Mesendoderm (in vitro differentiated cells): ENCODE measurements at places on chromosomes 6 and 20.

DNA sequence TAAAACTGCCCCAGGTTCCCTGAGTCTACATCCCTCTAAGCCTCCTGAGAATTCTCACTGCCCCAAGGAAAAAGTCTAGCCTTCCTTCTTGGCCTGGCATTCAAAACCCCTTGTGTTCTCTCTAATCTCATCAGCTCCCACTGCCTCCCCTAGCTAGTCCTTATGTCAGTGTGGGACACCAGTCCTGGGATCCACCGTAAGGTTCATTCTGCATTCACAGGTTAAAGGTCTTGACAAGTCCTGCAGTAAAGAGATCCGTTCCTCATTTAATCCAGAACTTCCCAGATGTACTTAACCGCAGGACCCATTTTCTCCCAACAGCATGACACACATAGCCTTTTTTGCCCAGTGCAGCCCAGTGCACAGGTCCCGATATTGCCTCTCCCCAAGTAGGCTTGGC, 11.6 kb downstream of the MAPK13 start:
- no peaks in the 10 kb centered on the region for H3K27me3 ChIP-seq
- H3K4me1 ChIP-seq: no peaks in the 10 kb centered on the region
- H3K36me3 ChIP-seq: no peaks in the 10 kb centered on the region
- no peak overlapping the region for H3K27ac ChIP-seq
- no peak overlapping the region for H3K4me3 ChIP-seq

DNA sequence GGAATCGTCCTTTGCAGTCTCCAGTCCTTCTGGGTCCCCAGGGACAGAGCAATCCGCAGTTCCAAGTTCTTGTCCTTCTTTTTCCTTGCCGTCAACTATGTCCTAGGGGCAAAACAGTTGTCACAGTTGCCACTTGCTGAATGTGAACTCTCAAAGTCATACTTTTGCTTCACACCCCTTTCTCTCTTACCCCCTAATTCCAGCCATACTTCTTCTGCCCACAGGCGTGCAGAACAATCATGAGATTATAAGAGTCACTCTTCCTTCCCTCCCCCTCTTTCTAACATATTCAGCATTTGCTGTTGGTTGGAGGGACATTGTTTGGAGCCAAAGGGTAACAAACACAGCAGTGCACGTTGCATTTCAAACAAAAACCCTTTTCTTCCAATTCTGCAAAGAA, 74.4 kb downstream of the BCAS1 start:
- no peak overlapping the region for H3K27ac ChIP-seq
- no peaks in the 10 kb centered on the region for H3K27me3 ChIP-seq
- H3K36me3 ChIP-seq: no peaks in the 10 kb centered on the region

GRCh38 chr20:48877304-48877703, 44.2 kb upstream of the ARFGEF2 start:
- peaks cover 7% of the 10 kb centered on the region for H3K4me1 ChIP-seq
- no peaks in the 10 kb centered on the region for H3K27me3 ChIP-seq
- H3K4me3 ChIP-seq: no peak overlapping the region
- DNase-seq: no peak

- no peak overlapping the region for H3K27ac ChIP-seq
- H3K4me1 ChIP-seq: no peaks in the 10 kb centered on the region
- H3K27me3 ChIP-seq: no peaks in the 10 kb centered on the region
- H3K4me3 ChIP-seq: no peak overlapping the region
These were observed 129.6 kb downstream of the TAF4 start for GRCh38 chr20:61935926-61936700.

- H3K27me3 ChIP-seq: no peaks in the 10 kb centered on the region
- H3K27ac ChIP-seq: no peak overlapping the region
- no peak for DNase-seq
- no peaks in the 10 kb centered on the region for H3K36me3 ChIP-seq
These were observed 3.2 kb downstream of the ACTR5 start for GRCh38 chr20:38751360-38751976.

DNA sequence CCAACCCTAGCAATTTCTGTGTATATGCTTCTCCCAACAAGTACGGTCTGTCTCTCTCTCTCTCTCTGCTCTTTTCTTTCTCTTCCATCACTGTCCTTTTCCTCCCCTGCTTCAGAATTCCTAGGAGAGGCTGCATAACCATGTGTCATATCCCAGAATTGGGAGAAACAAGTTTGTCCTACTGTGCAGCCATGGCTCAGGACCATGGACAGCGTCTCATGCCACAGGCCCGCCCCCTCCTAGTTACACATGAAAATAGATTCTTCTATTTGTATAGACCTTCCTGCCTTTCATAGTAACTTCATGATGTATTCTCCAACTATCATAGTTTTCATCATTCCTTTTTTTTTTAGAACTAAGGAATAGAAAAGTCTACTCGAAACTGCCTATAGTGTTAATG, 98.0 kb downstream of the FNDC1 start:
- H3K4me3 ChIP-seq: no peak overlapping the region
- no peaks in the 10 kb centered on the region for H3K4me1 ChIP-seq
- no peaks in the 10 kb centered on the region for H3K36me3 ChIP-seq
- DNase-seq: peak; percentile 22
- H3K27ac ChIP-seq: no peak overlapping the region
- no peaks in the 10 kb centered on the region for H3K27me3 ChIP-seq

- H3K27ac ChIP-seq: no peak overlapping the region
- no peaks in the 10 kb centered on the region for H3K36me3 ChIP-seq
- H3K4me1 ChIP-seq: no peaks in the 10 kb centered on the region
- no peaks in the 10 kb centered on the region for H3K27me3 ChIP-seq
- no peak overlapping the region for H3K4me3 ChIP-seq
- no peak for DNase-seq
These were observed 24.0 kb upstream of the ZMYND8 start for GRCh38 chr20:47380481-47380880.

GRCh38 chr6:136104556-136104955, 145.6 kb downstream of the MTFR2 start:
- no peak overlapping the region for H3K4me3 ChIP-seq
- DNase-seq: no peak
- no peak overlapping the region for H3K27ac ChIP-seq
- H3K27me3 ChIP-seq: no peaks in the 10 kb centered on the region
- no peaks in the 10 kb centered on the region for H3K36me3 ChIP-seq
- H3K4me1 ChIP-seq: no peaks in the 10 kb centered on the region

GRCh38 chr20:10434832-10435812, at the start of gene SLX4IP:
SLX4IP (plus strand) TSS chr20:10435305; CDS start chr20:10458205, 22,900 bp downstream.
- H3K36me3 ChIP-seq: no peaks in the 10 kb centered on the region
- H3K27ac ChIP-seq: peak within 1 kb of the TSS; percentile 43
- no peaks in the 10 kb centered on the region for H3K27me3 ChIP-seq
- peak; percentile 99 for DNase-seq
- no peaks in the 10 kb centered on the region for H3K4me1 ChIP-seq

GRCh38 chr6:168078943-168079405, at the start of gene FRMD1:
FRMD1 (minus strand) TSS chr6:168079212; CDS start chr6:168079094, 118 bp downstream.
- H3K4me1 ChIP-seq: no peaks in the 10 kb centered on the region
- no peak for DNase-seq
- H3K4me3 ChIP-seq: no peak within 1 kb of the TSS

DNA sequence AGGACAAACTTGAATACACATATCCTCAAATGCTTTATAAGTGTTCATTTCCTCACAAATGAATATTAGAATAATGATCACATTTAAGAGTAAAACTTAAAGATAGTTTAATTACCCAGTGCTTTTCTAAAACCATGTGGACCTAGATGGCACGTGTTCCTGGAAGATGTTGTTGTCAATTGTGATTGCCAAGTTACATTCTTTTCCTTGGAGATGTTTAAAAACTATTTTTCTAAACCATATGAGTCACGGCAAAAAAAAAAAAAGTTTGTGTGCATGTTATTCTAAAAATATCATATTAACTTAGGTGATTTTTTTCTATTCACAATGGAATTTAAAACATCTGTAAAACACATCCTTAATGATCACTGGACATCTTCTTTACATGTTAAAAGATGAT, 51.1 kb downstream of the RCAN2 start:
- no peak overlapping the region for H3K27ac ChIP-seq
- H3K27me3 ChIP-seq: no peaks in the 10 kb centered on the region
- H3K4me3 ChIP-seq: no peak overlapping the region
- no peaks in the 10 kb centered on the region for H3K4me1 ChIP-seq
- no peak for DNase-seq

DNA sequence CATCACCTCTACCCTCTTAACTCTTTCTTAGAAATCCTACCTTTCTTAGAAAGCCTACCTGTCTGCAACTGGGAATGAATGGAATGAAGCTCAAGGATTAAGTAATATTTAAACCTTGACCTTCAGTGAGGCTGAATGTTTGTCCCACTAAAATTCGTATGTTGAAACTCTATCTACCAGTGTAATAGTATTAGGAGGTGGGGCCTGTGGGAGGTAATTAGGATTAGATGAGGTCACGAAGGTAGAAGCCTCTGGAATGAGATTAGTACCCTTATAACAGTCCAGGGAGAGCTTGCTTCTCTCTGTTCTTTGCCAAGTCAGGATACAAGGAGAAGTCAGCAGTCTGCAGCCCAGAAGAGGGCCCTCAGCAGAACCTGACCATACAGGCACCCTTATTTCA, 158.0 kb downstream of the TENT5A start:
- no peaks in the 10 kb centered on the region for H3K27me3 ChIP-seq
- DNase-seq: no peak
- no peak overlapping the region for H3K4me3 ChIP-seq
- H3K4me1 ChIP-seq: no peaks in the 10 kb centered on the region

DNA sequence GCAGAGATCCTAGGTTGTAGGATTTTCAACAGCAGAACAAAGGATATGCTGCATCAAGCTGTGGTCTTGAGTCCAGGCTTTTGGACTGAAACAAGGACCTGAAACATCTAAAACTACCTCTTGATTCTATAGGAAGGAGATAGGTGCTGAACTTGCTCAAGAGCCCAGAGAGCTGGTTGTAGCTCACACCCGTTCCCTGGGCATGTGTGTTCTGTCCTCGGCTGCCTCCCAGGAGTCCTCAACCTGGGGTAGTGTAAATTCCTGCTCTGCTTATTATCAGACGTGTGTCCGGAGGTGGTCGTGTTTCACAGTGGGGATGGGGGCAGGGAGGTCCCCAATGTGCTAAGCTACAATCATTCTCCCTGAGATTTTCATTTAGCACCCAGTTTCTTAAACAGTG, 4.8 kb downstream of the NOP56 start:
- H3K36me3 ChIP-seq: peaks cover 43% of the 10 kb centered on the region
- no peak overlapping the region for H3K4me3 ChIP-seq
- no peaks in the 10 kb centered on the region for H3K27me3 ChIP-seq
- H3K27ac ChIP-seq: no peak overlapping the region

- no peaks in the 10 kb centered on the region for H3K36me3 ChIP-seq
- H3K4me1 ChIP-seq: no peaks in the 10 kb centered on the region
- no peaks in the 10 kb centered on the region for H3K27me3 ChIP-seq
- H3K4me3 ChIP-seq: no peak overlapping the region
- DNase-seq: no peak
These were observed 11.5 kb downstream of the HLA-DPA1 start for GRCh38 chr6:33061987-33062386.

GRCh38 chr6:7413151-7413823, 23.7 kb downstream of the RIOK1 start:
- H3K27me3 ChIP-seq: no peaks in the 10 kb centered on the region
- H3K4me3 ChIP-seq: no peak overlapping the region
- H3K36me3 ChIP-seq: peaks cover 3% of the 10 kb centered on the region

DNA sequence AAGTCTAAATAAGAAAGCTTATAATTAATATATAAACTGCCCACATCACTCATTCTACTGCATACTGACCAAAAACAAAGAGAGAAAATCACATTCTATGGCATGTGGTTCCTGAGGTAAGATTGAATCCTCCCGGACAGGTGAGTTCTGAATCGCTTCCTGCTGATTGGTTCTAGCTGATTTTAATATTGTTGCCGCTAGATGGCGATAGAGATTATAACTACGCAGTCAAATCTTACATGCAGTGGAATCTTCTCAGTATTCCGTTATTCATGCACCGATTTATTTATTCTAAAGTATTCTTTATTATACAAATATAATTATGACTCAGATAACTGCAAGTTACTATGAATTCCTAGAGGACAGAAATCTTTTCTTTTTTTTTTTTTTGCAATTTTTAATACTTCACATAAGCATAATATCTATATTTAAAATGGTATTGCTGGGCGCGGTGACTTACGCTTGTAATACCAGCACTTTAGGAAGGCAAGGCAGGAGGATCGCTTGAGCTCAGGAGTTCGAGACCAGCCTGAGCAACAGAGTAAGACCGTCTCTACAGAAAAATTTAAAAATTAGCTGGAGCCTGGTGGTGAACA, 24.2 kb upstream of the TMX4 start:
- H3K36me3 ChIP-seq: no peaks in the 10 kb centered on the region
- no peak overlapping the region for H3K27ac ChIP-seq
- no peaks in the 10 kb centered on the region for H3K27me3 ChIP-seq
- H3K4me1 ChIP-seq: no peaks in the 10 kb centered on the region
- no peak overlapping the region for H3K4me3 ChIP-seq
- DNase-seq: peak; percentile 63

DNA sequence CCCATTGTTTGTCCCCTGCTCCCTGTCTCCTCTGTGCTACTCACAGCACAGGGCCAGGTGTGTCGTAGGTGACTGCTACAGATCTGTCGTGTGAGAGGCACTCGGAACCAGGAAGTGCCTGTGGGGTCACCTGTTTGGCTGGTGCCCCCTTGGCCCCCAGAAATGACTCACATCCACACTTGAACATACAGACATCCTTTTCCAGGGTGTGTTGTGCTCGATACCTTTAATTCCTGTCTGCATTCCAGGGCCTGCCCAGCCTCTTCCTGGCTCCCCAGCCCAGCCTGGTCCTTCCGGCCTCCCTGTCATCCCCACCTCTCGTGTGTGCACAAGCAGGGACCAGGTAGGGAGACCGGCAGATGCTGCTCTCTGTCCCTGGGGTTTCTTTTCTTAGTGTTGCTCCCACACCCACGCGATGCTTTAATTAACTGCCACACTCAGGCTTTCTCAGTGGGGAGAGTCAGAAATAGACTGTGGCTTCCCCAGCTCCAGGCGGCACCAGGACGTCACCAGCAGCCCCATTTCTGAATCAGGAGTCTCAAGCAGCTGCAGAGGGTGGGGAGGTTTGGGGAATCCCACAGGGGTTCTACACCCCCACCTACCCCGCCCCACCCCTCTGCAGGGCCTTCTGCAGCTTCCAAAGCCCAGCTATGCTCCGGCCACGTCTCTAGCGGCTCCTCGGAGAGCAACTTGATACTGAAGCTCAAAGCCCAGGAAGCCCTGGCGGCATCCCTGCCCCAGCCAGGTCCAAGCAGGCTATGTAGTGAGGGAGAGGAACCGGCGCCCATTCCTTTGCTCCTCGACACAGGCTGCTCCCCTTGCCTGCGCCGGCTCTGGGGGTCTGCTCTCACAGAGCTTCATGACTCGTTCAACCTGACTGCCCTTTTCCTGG, 102.2 kb downstream of the SYCP2 start:
- no peaks in the 10 kb centered on the region for H3K36me3 ChIP-seq
- DNase-seq: peak; percentile 8
- no peaks in the 10 kb centered on the region for H3K4me1 ChIP-seq
- H3K27ac ChIP-seq: no peak overlapping the region

DNA sequence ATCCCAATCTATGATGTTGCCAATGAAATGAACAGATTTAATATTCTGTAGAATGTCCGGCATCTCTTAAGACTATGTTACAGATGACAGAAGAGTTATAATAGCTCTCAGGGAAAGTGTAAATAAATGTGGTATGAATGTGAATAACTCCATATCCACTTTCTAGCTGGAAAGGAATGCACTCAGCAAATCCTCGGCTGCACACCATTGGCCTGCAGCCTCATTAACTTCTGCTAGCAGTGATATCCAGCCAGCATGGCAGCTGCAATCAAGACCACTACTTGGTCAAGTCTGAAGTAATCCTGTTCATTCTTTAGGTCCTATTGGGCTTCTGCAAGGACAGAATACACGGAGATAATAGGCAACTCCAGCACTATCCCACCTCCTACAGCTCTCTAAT, 17.3 kb upstream of the MICA start:
- no peak overlapping the region for H3K27ac ChIP-seq
- no peak for DNase-seq
- no peaks in the 10 kb centered on the region for H3K36me3 ChIP-seq
- H3K4me3 ChIP-seq: no peak overlapping the region
- no peaks in the 10 kb centered on the region for H3K4me1 ChIP-seq

GRCh38 chr6:137056121-137056880, 11.5 kb upstream of the IL20RA start:
- no peak overlapping the region for H3K4me3 ChIP-seq
- no peak for DNase-seq
- H3K27ac ChIP-seq: no peak overlapping the region
- H3K36me3 ChIP-seq: no peaks in the 10 kb centered on the region
